ENCODE measurements at places on chromosomes 16 and 17.

- DNase-seq = no peak
Measured at GRCh38 chr16:28585674-28586073, 11.2 kb downstream of the SULT1A2 start.

- no peak for DNase-seq
Measured at GRCh38 chr16:75811020-75811634, 84.8 kb upstream of the CPHXL start.

DNA sequence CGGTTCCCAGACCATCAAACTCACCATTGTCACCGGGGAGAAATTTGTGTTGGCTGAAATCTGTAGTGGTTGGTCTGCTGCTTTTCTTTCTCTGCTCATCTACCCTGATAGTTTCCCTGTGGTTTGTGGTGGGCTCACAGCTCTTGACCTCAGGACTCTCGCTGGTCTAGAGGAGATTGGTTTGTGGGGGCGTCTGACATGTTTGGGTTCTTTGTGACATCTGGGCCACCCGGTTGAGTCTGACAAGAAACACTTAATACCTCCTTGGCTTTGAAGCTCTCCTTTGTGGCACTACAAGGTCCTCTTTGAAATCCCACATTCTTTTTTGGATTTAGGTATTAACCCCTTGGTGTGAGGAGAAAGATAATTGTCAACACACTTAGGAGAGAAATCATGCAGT, 662.0 kb downstream of the WWOX start:
- DNase-seq = no peak

- no peak for DNase-seq
Measured at GRCh38 chr16:81061307-81061640, 15.8 kb downstream of the C16orf46 start.

DNA sequence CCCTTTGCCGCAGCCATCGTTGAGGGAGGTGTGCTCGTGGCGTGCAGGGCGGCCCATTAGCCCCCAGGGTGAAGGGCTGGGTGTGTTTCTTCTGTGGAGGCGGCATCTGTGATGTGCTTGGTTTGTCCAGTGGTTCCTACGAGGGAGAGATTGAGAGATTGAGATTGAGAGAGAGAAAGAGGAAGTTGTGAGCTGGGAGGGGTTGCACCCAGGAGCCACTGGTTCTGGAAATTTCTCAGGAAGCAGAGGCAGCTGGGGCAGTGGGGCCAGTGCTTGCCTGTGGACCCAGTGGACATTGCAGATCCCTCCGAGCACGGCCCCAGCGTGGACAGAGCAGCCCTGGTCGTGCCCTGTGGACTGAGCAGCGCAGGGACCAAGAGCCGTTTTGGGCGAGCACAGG, 72.0 kb upstream of the ZNF750 start:
- peak; percentile 57 for DNase-seq

DNA sequence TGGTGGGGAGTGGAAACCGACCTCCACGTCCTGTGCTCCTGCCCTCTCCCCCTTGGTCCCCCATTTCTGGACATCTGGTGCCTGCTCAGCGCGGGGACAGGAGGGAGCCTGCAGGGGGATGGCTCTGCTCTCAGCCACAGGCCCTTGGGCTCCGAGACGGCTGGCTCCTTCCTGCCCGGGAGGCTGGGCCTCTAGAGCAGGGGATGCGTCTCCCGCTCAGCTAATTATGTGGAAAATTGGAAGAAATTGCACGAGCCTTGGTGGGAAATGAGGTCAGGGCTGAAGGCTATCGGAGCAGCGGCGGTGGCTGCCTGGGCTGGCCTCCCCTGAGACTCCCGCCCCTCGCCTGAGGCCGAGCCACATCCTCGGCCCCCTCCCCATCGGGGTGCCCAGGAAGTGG, 154.6 kb upstream of the CIBAR2 start:
- DNase-seq = no peak

DNA sequence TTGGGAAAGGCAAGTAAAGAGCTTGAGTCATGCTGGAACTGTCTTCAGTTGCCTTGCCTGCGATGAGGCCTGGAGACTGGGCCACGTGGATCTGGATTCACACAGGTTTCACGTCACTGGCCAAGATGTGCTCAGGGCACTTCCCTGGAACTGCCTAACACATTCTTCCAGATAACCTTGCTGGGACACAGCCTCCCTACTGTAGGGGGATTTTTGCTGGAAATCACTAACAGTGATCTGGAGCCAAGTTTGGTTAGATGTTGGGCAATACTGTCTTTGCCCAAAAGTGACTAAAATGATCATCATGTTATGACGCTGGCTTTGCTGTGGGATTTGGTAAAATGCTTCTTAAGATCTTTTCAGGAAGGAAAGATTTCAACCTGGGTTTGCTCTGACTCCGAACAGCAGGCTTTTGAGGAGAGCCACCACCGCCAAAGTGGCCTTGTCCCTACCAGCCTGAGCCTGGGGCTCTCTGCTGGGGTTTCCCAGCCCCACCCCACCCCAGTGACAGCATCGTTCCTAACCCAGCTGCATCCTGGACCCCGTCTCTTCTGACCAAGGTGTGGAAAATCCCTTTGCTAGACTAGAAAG, 14.7 kb downstream of the C1QTNF1 start:
- DNase-seq = no peak

- DNase-seq = no peak
Measured at GRCh38 chr16:56930486-56931270, 1.3 kb upstream of the HERPUD1 start.

GRCh38 chr17:82932518-82933310, 92.9 kb upstream of the ZNF750 start:
- no peak for DNase-seq

GRCh38 chr17:40329839-40330794, 21.1 kb downstream of the RARA start:
- peak; percentile 78 for DNase-seq

GRCh38 chr17:74063439-74063838, 140.0 kb upstream of the RPL38 start:
- DNase-seq = no peak

- no peak for DNase-seq
Measured at GRCh38 chr17:19800571-19800970, 52.5 kb upstream of the ALDH3A1 start.
